NCI-H526 treated with DMSO at 0.1 percent for 48 hours (cell line): ENCODE measurements at places on chromosomes 5 and 9.
A peak's percentile ranks its signal among the peaks of the same experiment; 100 is the strongest.

- DNase-seq, result no peak
Observed at GRCh38 chr5:123752552-123753179, 240.7 kb downstream of the CSNK1G3 start.

DNA sequence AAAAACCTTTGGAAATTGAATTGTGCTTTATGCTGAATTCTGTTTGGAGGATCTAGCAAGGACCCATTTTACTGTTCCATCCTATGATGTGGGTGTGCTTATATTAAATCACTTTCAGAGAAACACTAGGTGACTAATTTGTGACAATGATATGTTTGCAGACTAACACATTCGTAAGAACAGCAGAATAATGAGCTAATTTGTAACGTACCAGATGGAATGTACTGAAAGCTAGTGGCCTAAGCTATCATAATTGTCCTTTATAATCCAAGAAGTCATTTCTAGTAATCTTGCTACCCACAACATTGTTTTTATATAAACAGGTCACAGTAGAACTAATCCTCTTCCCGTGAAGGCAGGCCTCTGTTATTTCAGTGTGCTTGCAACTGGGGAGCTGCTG lies 292.5 kb downstream of the PDE4D start:
- DNase-seq, result no peak

DNA sequence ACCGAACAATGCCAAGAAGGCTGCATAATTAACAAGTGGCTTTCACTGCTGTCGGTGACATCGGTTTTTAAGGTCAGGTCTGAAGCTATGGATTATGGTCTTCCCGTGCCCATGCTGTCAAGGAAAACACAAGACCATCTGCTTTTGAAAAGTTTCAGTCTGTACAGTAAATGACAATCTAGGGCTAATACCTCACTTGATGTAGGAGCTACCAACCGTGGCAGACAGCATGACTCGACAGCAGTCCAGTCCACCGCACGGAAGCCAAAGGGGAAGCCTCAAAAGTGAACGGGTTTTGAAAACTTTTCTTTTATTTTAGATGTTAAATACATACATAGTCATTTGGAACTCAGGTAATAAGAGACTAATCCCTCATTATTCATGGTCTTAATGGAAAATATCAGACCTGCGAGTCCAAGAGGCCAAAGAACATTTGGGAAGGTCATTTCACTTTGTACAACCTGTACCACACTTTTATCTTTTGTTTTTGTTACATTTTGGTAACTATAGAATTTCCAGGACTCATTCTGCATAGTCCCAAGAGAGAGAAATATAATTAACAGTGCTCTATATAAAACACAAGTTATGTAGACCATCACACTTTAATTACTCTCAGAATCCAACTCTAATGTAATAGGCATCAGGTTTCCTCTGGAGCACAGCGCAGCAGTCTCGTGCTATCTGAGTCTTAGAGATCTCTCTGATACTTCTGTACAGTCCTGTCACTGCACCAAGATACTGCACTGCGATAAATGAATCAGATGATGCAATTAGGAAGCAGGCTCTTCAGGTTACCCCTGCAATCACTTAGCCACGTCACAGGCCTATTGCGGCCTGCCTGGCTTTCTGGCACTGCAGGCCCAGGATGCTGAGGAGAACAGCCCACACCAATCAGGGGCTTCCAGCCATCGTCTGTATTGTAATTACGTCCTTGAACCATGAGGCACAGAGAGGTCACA lies 184.9 kb downstream of the FANCC start:
- no peak for DNase-seq

- DNase-seq, result no peak
Observed at GRCh38 chr9:6920041-6920440, 162.3 kb downstream of the KDM4C start.

- no peak for DNase-seq
Observed at GRCh38 chr5:114411380-114411931, 49.6 kb downstream of the KCNN2 start.

GRCh38 chr5:314676-315487 lies 6.6 kb upstream of the AHRR start:
- no peak for DNase-seq

GRCh38 chr9:89095761-89096528 lies 82.7 kb downstream of the SHC3 start:
- no peak for DNase-seq

DNA sequence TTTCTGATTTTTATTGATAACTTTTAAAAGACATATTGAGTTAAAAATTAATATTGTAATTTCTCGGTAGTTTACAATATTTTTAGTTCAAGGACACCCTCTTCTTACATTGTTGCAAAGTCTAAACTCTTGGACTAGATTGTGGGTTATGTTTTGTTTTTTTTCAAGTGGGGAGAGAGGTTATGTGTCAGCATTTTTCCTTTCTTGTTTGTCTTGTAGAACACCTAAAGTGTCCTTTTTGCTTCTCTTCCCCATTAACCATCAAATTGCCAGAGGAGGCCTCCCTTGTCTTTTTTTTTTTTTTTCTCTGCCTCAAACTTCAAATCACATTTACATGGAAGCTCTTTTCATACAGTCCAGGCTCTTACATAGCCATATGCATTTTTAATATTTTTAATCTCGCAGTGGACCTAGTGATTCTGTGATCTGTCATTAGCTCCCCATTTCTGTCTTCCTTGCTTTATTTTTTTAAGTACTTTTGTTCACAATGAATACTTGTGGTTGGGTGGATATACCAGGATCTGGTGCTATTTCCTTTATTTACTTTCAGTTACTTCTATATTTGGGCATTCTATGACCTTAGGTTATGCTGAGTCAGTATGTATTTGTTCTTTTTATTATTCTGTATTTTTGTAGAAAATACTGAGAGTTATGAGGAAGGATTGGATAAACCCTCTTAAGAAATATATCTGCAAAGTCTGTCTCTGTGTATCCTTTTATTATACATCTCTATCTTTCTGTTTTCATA lies 2280.6 kb upstream of the ACO1 start:
- no peak for DNase-seq

DNA sequence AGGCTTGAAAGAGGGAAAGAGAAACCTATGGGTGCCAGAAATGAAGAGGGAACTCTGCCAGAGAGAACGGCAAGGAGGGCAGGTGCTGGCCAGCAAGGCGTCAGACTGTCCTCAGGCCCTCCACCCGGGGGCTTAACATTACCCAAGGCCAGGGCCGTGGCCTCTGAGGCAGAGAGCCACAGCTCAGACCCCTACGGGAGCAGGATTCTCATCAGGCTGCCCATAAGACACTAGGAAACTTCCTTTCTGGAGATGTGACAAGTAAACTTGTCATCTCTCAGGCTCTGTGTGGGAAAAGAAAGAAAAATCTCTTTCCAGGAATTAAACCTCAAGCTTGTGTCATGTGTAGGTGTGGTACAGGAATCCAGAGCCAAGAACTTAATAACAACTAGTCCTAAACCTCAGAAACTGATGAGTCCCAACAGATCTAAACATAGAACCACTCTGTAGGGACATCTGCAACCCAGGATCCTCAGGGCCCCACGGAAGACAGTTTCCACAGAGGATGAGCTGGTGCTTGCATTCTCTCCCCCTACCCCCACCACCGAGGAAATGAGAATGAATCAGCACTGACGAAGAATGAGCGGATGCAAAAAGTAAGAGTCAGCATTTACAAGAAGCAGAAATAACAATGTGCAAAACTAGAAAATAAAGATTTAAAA lies 74.3 kb downstream of the DCP2 start:
- no peak for DNase-seq

DNA sequence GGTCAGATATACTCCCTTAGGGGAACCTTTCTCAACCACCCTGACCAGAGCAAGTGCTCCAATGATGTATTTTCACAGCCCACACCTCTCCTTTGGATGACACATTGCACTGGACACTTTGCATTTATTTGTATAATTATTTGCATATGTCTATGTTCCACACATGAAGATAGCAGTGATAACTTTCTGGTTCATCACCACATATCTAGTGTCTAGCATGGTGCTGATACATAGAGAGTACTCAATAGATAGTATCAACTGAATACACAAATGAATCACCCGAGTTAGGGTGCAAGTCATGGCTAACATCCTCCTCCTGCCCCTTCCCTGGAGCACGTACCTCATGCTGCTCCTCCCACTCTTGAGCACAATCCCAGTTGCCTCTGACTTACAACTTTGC lies 617.6 kb downstream of the EBF1 start:
- DNase-seq, result peak; percentile 98

DNA sequence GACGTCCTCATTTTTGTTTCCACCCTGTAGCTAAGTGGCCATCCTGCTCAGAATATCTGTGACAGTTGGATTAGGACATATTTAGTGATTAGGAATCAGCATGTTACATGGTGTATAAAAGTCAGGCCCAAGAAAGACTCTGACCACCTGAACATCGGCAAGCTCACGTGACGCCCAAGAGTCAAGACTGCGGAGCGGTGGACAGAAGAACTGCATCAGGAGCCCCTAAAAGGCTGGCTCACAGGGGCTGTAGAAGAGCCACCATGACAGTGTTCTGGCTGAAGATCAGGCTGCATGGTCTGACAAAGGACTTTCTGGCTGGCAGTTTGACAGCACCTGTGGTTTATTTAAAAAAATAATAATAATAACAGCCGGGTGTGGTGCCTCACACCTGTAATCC lies 185.3 kb downstream of the AUH start:
- DNase-seq, result no peak

DNA sequence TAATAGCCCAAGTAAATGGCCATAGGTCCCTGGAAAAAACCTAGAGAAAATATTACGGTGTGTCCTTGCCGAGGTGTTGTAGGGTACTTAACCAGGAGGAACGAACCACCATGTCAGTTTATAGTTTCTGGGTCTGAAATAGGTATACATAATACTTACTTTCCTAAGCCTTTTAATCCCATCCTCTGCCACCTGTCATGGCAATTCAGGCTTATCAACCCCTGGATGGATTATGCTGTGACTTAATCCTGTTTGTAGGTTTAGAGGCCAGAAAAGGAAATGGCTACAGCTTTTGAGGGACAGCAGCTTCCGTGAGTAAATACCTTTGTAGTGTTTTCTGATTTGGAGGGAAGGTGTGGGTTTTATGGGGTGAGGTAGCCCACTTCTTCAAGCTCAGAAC lies 89.1 kb upstream of the PTPRD start:
- no peak for DNase-seq

DNA sequence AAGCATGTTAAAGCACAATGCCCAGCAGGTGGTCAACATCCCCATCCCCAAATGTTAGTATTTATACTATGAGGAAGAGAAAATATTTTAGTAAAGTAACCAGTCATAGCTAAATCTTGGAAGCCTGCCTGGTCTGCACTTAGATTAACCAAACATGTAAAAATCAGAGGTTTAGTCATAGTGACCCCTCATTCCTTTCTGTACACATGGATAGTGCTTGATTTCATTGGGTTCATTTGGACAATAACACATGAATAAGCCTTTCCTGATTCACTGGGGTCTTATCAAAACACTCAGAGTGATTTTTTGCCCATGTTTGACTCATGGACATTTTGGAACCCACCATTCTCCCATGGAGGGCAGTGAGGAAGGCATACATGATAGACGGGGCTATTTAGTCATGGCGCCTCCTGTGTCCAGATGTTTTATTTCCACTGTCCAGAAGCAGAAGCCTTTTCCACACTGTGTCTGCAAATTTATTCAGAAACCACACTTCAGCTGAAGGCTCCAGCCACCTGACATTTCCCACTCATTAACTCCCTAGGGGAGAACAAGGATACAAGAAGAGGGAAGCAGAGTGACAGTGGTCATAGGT lies 32.5 kb downstream of the OR1J1 start:
- no peak for DNase-seq
